Activated CD8-positive, alpha-beta memory T cell treated with anti-CD3 and anti-CD28 coated beads for 24 hours (primary cell): ENCODE measurements at places on chromosomes 3 and 15.

GRCh38 chr3:127781411-127782001 is 40.8 kb downstream of the MGLL start:
- no peak for DNase-seq

GRCh38 chr3:62332835-62333244 is 40.5 kb downstream of the FEZF2 start:
- no peak for DNase-seq

GRCh38 chr3:80152692-80153091 is 384.9 kb upstream of the ROBO1 start:
- DNase-seq = no peak

DNA sequence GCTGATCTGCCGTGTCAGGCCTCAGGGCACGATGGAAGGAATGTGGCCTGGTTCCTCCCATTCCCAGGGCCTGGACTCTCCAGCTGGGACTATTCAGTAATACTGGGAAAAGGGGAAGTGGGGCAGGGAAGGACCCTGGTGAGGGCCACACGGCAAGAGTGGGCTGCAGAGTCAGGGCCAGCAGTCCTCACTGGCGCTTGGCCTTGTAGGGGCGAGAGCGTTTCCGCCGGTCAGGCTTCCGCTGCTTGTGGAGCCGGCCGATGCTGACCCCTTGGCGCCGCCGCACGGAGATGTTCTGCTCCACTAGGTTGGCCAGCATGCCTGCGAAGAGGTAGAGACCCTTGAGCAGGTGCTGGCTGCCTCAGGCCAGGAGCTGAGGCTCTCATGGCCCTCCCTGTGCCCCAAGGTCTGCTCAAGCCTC is 42.8 kb downstream of the SEMA3G start:
- DNase-seq = no peak

- DNase-seq = no peak
Observed at GRCh38 chr3:14552717-14553116, 12.6 kb upstream of the GRIP2 start.

- DNase-seq = no peak
Observed at GRCh38 chr15:92306663-92307062, 87.0 kb upstream of the ST8SIA2 start.

DNA sequence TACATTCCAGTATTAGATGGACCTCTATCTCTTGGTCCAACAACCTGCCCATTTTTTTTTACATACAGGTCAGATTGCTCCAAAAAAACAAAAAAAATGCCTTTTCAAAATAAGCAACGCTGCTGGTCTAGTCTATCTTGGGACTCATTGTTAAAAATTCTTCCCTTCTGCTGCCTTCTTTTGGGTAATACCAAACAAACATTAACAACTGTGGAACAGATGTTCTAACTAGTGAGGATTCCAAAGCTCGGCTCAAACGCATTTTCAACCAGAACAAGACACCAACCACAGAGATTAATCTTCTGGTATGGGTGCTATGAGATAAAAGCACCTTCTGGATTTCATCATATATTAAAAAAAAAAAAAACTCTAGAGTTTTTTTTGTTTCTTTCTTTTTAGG is 24.7 kb downstream of the ARHGAP31 start:
- no peak for DNase-seq

GRCh38 chr15:26870346-26870745 is 3.5 kb downstream of the GABRA5 start:
- no peak for DNase-seq

DNA sequence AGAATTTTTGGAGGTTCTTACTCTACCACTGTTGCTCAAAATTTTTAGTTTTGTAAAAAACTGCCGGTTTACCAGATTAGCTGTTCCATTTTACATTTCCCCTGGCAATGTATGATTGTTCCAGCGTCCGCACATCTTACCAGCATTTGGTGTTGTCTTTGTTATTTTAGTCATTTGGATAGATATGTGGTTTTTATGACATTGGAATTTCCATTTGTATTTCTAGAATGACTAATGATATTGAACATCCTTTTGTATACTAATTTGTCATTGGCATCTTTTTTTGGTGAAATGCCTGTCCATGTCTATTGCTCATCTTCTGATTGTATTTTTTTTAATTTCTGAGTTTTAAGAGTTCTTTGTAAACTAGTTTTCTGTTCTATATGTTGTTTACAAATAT is 28.5 kb downstream of the LRRC28 start:
- DNase-seq = no peak

DNA sequence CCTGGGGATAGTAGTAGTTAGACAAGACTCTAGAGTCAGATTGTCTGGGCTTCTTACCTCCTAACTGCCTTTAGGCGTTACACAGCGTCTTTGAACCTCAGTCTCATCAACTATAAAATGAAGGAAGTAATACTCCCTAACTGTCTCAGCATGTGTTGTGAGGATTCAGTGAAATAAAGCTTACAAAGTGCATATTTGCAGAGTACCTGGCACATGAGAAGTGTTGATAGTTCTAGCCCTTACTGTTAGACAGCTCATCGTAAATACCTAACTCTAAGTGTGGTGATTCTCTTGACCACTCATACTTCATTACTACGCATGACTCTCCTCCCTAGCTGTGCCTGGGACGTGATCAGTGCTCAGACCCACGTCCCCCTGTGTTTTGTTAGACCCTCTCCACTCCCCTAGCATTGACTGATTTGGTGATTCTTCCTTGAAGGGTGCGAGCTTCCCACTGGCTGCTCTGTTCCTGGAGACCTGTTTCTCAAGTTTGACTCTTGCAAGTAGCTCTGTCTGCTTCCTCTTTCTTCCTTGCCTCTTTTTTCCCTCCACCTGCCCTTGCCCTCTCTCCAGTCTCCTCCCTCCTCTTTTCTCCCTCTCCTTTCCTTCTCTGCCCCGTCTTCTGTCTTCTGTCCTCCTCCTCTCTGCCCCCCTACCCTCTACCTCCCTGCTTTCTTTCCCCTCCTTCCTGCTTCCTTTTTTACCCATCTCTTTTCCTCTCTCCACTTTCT is 124.2 kb downstream of the SLC25A26 start:
- DNase-seq = no peak

DNA sequence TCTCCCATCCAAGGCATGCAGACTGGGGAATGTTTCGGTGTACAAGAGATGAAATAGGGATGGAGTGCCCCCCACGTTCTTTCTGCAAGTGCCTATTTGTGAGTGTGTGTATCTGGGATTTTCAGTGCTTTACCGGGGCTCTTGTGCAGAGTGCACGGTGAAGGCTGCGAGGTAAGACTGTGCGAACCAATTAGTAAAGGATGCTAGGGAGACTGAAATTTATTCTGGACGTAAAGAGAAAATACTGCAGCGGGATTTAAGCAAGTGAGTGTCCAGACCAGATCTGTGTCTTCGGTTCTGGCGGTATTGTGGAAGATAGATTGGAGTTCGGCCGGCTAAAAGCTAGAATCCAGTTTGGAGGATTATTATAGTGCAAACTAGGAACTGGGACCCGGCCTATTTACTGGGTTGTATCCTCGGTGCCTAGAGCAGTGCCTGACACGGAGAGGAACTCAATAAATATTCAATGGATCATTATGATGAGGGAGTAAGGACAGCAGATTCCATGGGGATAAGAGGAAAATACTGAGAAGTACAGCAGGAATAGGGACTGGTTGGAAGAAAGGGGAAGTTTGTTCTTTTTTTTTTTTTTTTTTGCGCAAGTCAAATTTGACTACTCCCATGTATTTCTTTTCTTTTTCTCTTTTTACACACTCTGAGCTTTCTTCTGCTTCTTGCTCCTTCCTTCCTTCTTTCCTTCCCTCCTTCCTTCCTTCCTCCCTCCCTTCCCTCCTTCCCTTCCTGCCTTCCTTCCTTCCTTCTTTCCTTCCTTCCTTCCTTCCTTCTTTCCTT is 580 bp upstream of the MAGEF1 start:
- no peak for DNase-seq

GRCh38 chr3:99212969-99213368 is 311.5 kb upstream of the DCBLD2 start:
- no peak for DNase-seq

GRCh38 chr15:48861813-48862431 is 16.0 kb upstream of the EID1 start:
- DNase-seq = no peak

- DNase-seq = no peak
Observed at GRCh38 chr3:113129168-113129567, 82.2 kb upstream of the BOC start.

GRCh38 chr3:110296885-110297284 is 774.7 kb upstream of the NECTIN3 start:
- DNase-seq = no peak

DNA sequence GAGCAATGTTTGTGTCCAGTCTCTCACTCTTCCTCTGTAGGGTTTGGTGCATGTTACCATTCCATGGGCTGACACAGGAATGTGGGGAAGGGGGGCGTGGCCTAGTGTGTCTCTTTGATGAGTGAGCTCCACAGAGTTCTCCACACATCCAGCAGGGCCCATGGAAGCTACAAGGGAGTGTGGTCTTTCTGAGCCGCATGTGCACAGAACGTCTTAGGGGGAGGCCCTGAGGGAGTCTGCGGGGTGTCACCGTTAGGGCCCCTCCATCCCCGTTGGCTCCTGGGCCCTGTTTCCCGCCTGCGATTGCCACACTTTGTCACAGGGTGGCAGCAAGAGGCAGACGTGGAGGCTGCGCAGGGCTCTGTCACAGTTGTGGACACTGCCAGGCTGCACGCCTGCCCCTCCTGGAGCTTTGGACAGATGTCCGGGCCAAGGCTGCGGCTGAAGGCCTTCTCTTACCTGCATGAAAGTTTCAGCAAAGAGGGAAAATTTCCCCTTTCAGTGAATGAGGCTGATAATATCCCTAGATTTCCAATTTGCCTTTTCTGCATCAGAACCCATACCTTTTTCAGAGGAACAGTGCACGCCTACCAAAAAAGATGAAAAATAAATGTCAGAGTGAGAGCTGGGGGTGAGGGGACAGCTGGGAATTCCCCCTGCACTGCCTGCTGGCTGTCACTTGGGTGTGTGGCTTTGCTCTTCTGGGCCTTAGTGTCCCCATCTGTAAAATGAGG is 24.3 kb downstream of the CACNA2D3 start:
- DNase-seq = no peak

GRCh38 chr3:176867681-176868663 is 329.3 kb downstream of the TBL1XR1 start:
- DNase-seq = no peak

DNA sequence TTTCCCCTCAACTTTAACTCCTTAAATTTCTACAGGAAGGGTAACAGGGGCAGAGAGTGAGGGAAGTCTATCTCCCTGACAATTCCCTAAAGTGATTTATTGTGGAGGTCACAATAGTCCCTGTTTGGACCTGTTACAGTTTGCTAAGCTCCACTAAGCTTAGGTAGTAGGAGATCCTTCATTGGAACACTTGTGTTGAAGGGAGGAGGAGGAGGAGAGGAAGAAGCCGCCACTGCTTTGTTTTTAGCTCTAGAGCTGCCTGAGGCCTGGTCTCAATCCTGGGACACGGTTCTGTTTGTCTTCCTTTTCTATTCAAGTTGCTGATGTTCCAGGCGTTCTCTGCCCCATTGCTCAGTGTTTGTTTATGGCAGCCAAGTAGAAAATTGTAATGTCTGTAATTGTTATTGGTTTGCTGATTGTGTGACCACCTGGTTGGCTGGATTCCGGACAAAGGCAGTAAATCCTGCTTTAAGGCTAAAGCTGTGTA is 48.4 kb downstream of the HES1 start:
- DNase-seq = no peak

- DNase-seq = no peak
Observed at GRCh38 chr3:19744047-19744446, 190.0 kb downstream of the EFHB start.

- no peak for DNase-seq
Observed at GRCh38 chr3:150062492-150062891, 91.8 kb upstream of the PFN2 start.

GRCh38 chr3:195807681-195808121 is 4.0 kb downstream of the MUC4 start:
- DNase-seq = no peak

- DNase-seq = no peak
Observed at GRCh38 chr3:55282994-55283393, 204.1 kb downstream of the WNT5A start.

GRCh38 chr3:99808163-99808794 is 9.4 kb upstream of the CMSS1 start:
- no peak for DNase-seq

GRCh38 chr3:9088441-9089353 is 125.4 kb upstream of the RAD18 start:
- no peak for DNase-seq

DNA sequence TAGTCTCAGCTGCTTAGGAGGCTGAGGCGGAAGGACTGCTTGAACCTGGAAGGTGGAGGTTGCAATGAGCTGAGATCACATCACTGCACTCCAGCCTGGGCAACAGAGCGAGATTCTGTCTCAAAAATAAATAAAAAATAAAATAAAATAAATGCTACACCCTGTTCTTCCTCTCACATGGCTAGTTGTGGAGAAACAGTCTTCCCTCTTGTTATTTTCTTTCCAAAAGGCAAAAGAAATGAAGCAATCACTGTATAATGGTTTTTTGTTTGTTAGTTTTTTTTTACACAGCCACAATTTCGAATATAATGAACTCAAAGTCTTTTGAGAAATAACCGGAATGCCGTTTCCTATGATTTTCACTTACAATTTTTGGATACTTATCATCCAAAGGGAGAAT is 4.9 kb upstream of the FRMD4B start:
- DNase-seq = no peak
